Aorta (tissue), 5 donors: ENCODE measurements at places on chromosomes 6 and 20. TPM values are rescaled to one million over a fixed set of nuclear protein-coding genes. Genes with fewer than 3 reads are reported as not detected.

Gene C20orf141
- polyA plus RNA-seq = not detected

GRCh38 chr6:169692516-169692915 lies 9.3 kb downstream of the WDR27 start:
- peaks cover 2% of the 10 kb centered on the region for H3K36me3 ChIP-seq
- no peak overlapping the region for H3K27ac ChIP-seq
- no peaks in the 10 kb centered on the region for H3K27me3 ChIP-seq
- no peak overlapping the region for H3K4me3 ChIP-seq
- DNase-seq = no peak

DNA sequence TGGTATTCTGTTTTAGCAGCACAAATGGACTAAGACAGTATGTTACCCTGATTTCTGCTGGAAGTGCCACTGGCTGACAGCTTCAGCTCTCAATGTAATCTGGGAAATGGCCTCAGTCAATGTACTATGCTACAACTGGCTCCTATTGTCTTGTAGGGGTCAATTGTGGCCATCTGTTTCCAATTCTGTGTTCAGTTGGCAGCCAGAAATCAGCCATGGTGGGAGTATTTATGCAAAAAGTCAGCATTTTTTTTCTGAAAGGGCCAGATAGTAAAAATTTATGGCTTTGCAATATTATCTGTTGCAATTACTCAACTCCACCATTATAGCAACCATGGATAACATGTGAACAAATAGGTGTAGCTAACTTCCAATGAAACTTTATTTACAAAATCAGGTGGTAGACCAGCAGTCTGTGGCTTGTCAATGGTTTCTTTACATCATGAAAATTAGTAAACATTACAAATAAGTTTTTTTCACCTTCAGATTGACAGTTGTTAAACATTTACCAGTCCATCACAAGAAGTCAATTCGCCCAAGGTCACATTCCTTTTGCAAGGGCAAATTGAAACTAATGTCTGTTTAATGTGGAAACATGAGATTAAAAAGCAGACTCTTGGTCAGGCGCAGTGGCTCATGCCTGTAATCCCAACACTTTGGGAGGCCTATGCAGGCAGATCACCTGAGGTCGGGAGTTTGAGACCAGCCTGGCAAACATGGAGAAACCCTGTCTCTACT lies 58.3 kb upstream of the TSHZ2 start:
- H3K4me3 ChIP-seq = no peak overlapping the region
- H3K4me1 ChIP-seq = no peaks in the 10 kb centered on the region
- no peaks in the 10 kb centered on the region for H3K36me3 ChIP-seq
- no peak for DNase-seq

Gene GFOD1
- polyA plus RNA-seq = 1.6 TPM

GRCh38 chr6:28580475-28580874 lies 54.8 kb downstream of the GPX5 start:
- no peaks in the 10 kb centered on the region for H3K4me1 ChIP-seq
- H3K4me3 ChIP-seq = no peak overlapping the region
- H3K36me3 ChIP-seq = no peaks in the 10 kb centered on the region
- H3K27me3 ChIP-seq = no peaks in the 10 kb centered on the region
- no peak overlapping the region for H3K27ac ChIP-seq
